ENCODE measurements at places on chromosomes 11 and 22.
A peak's percentile ranks its signal among the peaks of the same experiment; 100 is the strongest.

GRCh38 chr22:46863794-46864193, 101.3 kb downstream of the TBC1D22A start:
- H3K4me1 ChIP-seq: no peaks in the 10 kb centered on the region
- H3K27me3 ChIP-seq: no peaks in the 10 kb centered on the region
- no peak for DNase-seq
- no peak overlapping the region for H3K27ac ChIP-seq
- no peak overlapping the region for H3K4me3 ChIP-seq

- DNase-seq: no peak
- H3K27ac ChIP-seq: no peak overlapping the region
- no peaks in the 10 kb centered on the region for H3K4me1 ChIP-seq
- H3K27me3 ChIP-seq: no peaks in the 10 kb centered on the region
Measured at GRCh38 chr11:32500001-32500400, 64.7 kb upstream of the WT1 start.

DNA sequence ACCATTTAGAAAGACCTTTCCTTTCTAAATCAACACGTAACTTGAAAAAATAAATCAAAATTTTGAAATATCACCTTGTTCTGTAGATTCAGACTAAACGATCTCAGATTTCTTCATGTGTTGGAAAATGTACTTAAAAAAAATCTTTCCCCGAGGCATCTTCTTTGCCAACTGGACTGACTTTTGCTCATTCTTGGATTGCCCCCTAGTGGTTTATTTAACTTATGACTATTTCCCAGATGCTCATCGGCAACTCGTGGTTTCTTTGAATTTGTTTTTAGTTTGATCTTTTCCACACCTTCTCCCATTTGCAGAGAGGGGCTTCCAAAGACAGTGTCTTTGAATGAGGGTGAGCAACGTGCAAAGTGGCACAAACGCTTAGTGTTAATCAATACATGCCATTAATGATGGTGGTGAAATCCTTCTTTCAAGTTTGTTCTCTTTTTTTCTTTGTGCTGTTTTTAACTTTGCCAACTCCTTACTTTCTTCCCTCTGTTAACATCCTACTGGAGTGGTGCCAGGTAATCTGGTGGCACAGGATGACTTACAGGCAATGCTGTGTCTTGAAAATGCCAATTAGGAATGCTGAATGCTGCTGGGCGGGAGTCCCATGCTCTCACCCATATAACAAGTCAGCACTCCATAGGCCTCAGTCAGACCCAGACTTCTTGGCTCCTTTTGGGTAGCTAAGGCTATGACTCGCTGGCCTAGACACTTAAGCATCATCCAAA, 18.3 kb downstream of the PRSS23 start:
- peak; percentile 7 for DNase-seq
- peaks cover 16% of the 10 kb centered on the region for H3K27me3 ChIP-seq
- H3K4me1 ChIP-seq: no peaks in the 10 kb centered on the region
- no peaks in the 10 kb centered on the region for H3K36me3 ChIP-seq

GRCh38 chr11:34984514-34984913, 68.1 kb downstream of the PDHX start:
- peaks cover 26% of the 10 kb centered on the region for H3K4me1 ChIP-seq
- peaks cover 12% of the 10 kb centered on the region for H3K36me3 ChIP-seq
- no peak for DNase-seq
- no peaks in the 10 kb centered on the region for H3K27me3 ChIP-seq
- no peak overlapping the region for H3K4me3 ChIP-seq

- H3K27ac ChIP-seq: no peak overlapping the region
- H3K36me3 ChIP-seq: no peaks in the 10 kb centered on the region
- no peak for DNase-seq
- H3K4me3 ChIP-seq: no peak overlapping the region
- H3K4me1 ChIP-seq: peaks cover 12% of the 10 kb centered on the region
Measured at GRCh38 chr22:36192542-36192941, 9.1 kb downstream of the APOL4 start.

- peak overlapping the region; percentile 68 for H3K4me3 ChIP-seq
- H3K4me1 ChIP-seq: peaks cover 66% of the 10 kb centered on the region
- peak overlapping the region; percentile 76 for H3K27ac ChIP-seq
- no peak for DNase-seq
- H3K36me3 ChIP-seq: peaks cover 34% of the 10 kb centered on the region
- no peaks in the 10 kb centered on the region for H3K27me3 ChIP-seq
Measured at GRCh38 chr22:19177164-19178064, 1.1 kb downstream of the SLC25A1 start.

DNA sequence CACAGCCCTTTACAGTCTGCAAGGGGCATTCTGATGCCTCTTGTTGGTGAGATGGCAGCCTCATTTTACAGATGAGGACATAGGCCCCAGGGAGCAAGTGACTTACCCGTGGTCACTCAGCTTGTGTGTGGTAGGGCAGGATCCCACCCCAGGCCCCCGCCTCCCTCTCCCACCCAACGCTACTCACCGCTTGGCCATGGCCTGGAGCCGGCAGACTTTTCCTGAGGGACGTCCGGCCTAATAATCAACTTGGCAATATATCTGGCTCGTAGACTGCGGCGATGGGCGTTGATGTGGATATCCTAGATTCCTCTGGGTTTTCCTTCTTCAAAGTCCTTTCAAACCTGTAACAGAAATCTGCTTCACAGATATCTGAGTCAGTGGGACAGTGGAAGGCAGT, 57.1 kb downstream of the ARHGAP8 start:
- no peak for DNase-seq
- H3K4me3 ChIP-seq: no peak overlapping the region
- H3K27me3 ChIP-seq: peaks cover 12% of the 10 kb centered on the region
- H3K27ac ChIP-seq: no peak overlapping the region
- H3K36me3 ChIP-seq: no peaks in the 10 kb centered on the region
- no peaks in the 10 kb centered on the region for H3K4me1 ChIP-seq

DNA sequence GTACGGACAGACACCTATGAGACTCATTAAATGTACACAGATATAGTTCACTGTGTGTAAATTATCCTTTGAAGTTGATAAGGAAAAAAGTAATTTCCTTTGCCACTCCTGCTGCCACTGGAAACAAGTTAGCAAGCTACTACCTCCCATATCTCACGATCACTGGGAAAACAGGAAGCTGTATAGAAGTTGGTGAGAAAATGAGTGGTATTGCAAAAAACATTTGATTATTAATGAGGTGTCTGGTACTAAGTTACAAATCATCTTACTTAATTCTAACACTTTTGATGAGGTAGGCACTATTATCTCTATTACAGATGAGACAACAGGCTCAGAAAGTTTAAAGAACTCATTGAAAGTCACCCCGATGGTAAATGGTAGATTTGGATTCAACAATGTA, 68.5 kb downstream of the GAB2 start:
- H3K4me1 ChIP-seq: peaks cover 96% of the 10 kb centered on the region
- DNase-seq: no peak
- H3K36me3 ChIP-seq: peaks cover 10% of the 10 kb centered on the region

DNA sequence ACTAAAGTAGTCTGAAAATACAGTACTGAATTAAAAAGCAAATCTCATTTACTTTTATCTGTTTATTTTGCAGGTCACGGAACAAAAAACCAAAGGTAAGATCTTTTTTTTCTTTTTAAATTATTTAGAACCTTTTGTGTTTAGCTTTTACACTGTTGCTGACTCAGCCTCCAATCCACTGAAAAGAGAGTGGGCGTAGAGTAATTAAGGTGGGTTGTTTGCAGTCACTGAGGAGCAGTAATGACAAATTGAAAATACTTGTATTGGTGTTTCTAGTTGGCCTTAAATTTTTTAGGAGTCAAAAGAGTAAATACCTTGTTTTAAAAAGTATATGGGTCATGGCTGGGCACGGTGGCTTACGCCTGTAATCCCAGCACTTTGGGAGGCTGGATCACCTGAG, 73.4 kb downstream of the TNRC6B start:
- H3K4me1 ChIP-seq: no peaks in the 10 kb centered on the region
- H3K4me3 ChIP-seq: no peak overlapping the region
- no peak for DNase-seq
- no peaks in the 10 kb centered on the region for H3K27me3 ChIP-seq
- H3K27ac ChIP-seq: no peak overlapping the region

GRCh38 chr22:25413620-25414019, 150.9 kb upstream of the GRK3 start:
- H3K27me3 ChIP-seq: no peaks in the 10 kb centered on the region
- no peaks in the 10 kb centered on the region for H3K36me3 ChIP-seq
- H3K4me3 ChIP-seq: no peak overlapping the region

GRCh38 chr22:46634011-46634699, 14.0 kb downstream of the GRAMD4 start:
- H3K27ac ChIP-seq: no peak overlapping the region
- no peaks in the 10 kb centered on the region for H3K27me3 ChIP-seq
- H3K4me3 ChIP-seq: no peak overlapping the region
- no peaks in the 10 kb centered on the region for H3K4me1 ChIP-seq
- DNase-seq: no peak
- H3K36me3 ChIP-seq: peaks cover 84% of the 10 kb centered on the region

GRCh38 chr11:124791626-124792341, 8.4 kb downstream of the MSANTD2 start:
- H3K4me1 ChIP-seq: no peaks in the 10 kb centered on the region
- no peak overlapping the region for H3K27ac ChIP-seq
- H3K27me3 ChIP-seq: no peaks in the 10 kb centered on the region
- no peak overlapping the region for H3K4me3 ChIP-seq
- no peak for DNase-seq
- H3K36me3 ChIP-seq: no peaks in the 10 kb centered on the region

- H3K36me3 ChIP-seq: no peaks in the 10 kb centered on the region
- no peak for DNase-seq
- no peak overlapping the region for H3K4me3 ChIP-seq
- no peak overlapping the region for H3K27ac ChIP-seq
Measured at GRCh38 chr11:34249439-34249838, 108.4 kb downstream of the ABTB2 start.

GRCh38 chr22:45966895-45967365, 10.0 kb downstream of the WNT7B start:
- peaks cover 6% of the 10 kb centered on the region for H3K27me3 ChIP-seq
- H3K27ac ChIP-seq: peak overlapping the region; percentile 46
- peaks cover 27% of the 10 kb centered on the region for H3K4me1 ChIP-seq
- no peaks in the 10 kb centered on the region for H3K36me3 ChIP-seq

DNA sequence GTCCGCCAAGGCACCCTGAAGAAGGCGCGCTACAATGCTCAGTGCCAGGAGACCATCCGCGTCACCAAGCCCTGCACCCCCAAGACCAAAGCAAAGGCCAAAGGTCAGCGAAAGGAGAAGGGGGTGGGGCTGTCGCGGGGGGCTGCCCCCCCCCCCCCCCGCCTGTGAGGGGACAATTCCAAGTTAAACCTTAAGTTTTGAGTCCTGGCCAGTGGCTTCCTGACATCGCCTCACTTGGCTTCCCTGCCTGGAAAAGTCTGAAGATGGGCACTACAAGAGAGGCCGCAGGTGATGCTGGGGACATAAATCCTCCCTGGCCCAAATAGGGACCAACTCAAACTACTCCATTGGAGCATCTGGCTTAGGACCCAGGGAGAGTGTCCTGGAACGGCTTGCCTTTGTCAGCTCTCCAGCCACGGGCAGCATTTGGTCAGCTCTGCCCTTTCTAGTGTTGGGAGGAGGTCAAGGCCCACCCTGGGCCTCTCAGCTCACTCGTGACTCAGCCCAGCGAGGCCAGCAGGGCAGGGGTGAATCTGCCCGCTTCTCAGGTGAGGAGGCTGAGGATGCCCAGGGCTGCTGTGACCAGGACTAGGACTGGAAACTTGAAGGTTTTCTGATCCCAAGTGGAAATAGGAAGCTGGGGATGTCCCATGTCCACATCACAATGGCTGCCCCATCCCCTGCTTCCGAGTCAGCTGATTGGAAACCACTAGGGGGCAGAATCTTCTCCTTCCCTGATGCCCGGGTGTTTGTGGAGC, 1.4 kb downstream of the MDK start:
- peaks cover 22% of the 10 kb centered on the region for H3K4me1 ChIP-seq
- peaks cover 40% of the 10 kb centered on the region for H3K27me3 ChIP-seq
- no peak overlapping the region for H3K27ac ChIP-seq
- H3K36me3 ChIP-seq: peaks cover 13% of the 10 kb centered on the region

DNA sequence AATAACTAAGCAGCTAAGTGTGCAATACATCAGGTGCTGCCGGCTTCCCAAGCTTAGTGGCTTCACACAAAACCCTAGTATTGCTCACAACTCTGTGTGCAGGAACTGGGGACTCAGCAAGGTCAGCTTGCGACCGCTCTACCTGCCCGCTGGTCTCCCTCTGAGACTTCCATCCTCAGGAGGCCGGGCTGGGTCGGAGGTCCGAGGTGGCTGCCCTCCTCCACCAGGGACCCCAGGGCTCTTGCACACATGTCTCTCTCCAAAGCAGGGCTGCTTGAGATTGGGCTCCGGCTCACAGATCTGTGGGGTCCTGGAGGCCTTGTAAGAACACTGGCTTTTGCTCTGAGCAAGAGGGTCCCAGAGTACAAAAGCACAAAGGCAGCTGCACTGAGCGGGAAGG, 25.4 kb upstream of the FGF19 start:
- H3K27ac ChIP-seq: no peak overlapping the region
- no peaks in the 10 kb centered on the region for H3K4me1 ChIP-seq
- H3K27me3 ChIP-seq: peaks cover 6% of the 10 kb centered on the region

DNA sequence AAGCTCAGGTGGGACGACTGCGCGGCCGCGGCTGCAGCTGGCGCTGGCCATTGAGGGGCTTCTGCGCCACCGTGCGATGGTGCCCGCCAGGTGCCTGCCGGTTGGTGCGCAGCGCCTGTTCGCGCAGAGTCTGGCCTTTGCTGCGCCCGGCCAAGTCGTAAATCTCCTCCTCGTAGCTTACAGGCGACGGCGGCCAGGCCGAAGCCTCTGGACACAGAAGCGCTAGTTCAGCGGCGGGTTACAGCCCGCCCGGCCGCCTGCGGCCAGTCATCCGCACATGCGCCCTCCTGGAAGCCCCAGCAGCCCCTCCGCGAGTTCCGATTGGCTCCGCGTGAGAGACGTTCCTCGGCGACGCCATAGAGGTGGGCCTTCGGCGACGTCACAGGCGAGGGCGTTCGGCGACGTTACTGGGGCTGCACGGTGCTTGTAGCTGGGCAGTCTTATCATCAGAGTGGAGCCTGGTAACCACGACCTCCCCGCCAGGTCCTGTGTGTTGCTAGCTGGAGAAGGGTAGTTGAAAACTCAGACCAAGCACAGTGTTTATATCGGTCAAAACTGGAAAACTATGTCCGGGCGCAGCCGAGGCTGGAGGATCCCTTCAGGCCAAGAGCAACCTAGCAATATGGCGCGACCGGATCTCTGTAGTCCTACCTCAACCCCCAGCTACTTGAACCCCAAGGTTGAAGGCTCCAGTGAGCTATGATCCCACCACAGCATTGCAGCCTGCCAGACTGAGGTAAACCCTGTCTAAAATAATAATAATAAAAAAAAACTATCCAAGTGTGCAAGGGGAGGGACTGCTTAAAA, 265.7 kb downstream of the OR4C45 start:
- no peaks in the 10 kb centered on the region for H3K4me1 ChIP-seq
- no peaks in the 10 kb centered on the region for H3K36me3 ChIP-seq
- H3K4me3 ChIP-seq: no peak overlapping the region

GRCh38 chr11:75313513-75314272, 37.8 kb downstream of the ARRB1 start:
- H3K4me1 ChIP-seq: no peaks in the 10 kb centered on the region
- no peaks in the 10 kb centered on the region for H3K27me3 ChIP-seq
- no peak overlapping the region for H3K27ac ChIP-seq
